ENCODE measurements at places on chromosomes 2 and 18.

- no peak for DNase-seq
Observed at GRCh38 chr2:111185361-111186022, 64.8 kb downstream of the BCL2L11 start.

- DNase-seq = no peak
Observed at GRCh38 chr18:44849361-44849760, 168.7 kb downstream of the SETBP1 start.

DNA sequence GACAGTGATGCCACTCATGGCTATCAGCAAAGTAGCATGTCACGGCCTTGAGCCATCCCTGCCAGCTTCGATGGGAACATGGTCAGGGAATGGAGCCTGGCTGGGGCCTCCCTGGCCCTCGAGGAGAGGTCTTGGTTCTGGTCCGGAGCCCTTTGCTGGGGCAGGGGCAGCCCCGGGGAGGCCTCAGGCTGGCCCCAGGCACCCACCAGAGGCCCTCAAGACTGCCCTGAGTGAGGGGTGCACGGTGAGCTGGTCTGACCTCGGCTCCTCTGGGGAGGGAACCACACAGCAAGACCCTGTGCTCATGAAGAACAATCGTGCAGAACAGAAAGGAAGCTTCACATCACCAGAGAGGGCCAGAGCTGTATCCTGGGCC, 75.2 kb upstream of the OTOS start:
- DNase-seq = no peak

DNA sequence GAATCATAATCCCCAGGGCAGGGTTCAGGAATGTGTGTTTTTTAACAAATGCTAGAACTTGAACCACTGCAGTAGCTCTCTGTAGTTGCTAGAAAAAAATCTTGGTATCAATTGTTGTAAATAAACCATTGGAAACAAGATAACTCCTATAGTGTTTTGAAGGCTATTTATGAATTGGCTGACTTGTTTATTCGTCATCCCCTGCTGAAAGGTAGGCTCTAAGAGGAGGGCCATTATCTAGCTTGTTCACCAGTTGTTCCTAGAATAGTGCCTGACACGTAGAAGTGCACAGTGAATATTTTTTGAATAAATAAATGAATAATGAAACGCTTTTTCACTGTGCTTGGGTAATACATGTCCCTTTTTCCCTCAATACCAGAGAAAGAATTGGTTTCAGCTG, 211.4 kb downstream of the BABAM2 start:
- no peak for DNase-seq

- DNase-seq = no peak
Observed at GRCh38 chr2:220785178-220785577, 786.9 kb downstream of the EPHA4 start.

GRCh38 chr2:102291319-102292075, 19.9 kb upstream of the IL1RL1 start:
- no peak for DNase-seq

All from activated CD8-positive, alpha-beta memory T cell treated with anti-CD3 and anti-CD28 coated beads for 1 hour (primary cell).